ENCODE measurements at places on chromosomes 11 and 22.

- peak; percentile 69 for DNase-seq
Measured at GRCh38 chr11:117872420-117872961, 4.0 kb downstream of the FXYD6 start.

DNA sequence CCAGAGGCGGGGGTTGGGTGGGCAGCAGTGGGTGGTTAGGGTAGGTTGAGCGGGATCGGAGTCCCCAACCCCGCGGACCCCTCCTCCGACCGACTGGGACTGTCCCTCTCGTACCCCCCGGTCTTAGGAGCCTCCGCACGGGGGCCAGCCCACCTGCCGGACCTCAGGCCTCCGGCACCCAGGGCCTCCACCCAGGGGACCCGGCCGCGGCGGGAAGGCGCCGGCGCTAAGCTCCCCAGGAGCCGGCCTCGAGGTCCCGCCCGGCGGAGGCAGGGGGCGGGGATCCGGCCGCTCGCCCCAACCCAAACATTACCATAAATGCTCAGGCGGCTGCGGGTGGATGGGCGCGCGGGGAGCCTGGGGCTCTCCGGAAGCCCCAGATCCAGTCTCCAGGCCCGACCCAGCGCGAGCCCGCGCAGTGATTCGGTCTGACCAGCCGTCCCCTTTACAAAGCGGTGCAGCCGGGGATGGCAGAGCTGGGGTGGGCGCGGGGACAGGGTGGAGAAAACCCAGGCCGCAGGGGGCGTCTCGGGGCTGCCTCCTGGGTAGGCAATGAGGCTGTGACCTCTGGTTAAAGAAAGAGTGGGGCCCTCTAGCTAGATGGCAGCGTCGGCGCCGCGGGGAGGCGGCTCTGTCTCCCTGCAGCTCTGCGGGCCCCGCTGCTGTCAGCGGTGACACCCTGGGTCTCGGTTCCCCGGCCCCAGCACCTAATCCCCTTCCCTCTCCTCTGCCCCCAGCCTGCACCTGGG is 4.0 kb upstream of the MCAM start:
- peak; percentile 85 for DNase-seq

DNA sequence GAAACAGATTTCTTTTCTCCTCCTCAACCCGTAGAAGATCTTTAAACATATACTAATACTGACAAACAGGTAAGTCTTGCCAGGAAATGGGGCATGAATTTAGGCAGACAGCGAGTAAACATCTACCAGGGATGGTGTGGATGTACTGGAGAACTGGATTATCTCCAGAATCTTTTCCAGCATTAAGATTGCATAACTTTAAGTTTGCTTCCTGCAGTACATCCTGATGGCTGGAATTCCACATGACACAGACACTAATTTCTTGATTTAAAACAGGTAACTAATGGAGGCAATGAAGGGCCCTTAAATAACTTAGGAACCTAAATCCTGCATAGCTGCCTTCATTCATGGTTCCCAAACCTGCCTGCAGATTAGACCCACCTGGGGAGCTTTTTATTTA is 40.7 kb downstream of the JHY start:
- DNase-seq = no peak

GRCh38 chr22:31635638-31636306 is 26.2 kb downstream of the PISD start:
- no peak for DNase-seq

DNA sequence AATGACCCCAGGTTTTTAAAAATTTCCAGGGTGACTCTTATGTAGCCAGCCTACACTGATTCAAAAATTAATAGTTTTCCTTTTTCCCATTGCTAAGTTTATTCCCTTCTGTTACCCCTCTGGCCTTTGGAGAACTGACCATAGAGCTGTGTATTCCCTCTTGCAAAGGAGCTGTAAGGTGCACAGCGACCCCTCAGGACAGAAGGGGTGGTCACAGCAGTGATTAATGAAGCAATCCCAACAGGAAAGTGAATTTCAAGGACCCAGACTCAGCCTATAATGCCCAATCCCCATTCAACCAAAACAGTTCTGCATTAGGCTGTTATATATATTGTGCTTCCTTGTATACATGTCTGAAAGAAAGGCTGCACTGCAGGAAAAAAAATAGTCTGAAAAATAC is 147.1 kb downstream of the WT1 start:
- DNase-seq = no peak

DNA sequence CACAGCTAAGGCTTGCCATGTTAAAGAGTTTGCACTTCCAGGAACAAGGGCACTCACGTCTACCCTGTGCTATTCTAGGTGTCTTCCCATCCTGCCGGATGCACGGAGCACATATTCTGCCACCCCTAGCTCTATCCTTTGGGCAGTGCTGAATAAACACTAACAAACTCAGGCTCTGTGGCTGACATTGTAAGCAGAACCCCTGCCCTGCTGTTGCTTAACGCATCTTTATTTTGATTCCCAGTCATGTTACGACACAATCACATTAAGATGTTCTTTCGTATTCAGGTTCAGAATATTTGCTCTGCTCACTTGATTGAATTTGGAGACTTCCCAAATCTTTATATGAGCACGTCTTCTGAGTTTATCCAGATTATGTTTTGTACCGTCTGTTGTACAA is 3.7 kb upstream of the HDHD5 start:
- DNase-seq = no peak

GRCh38 chr22:46511151-46512038 is 26.0 kb downstream of the CELSR1 start:
- DNase-seq = no peak

- no peak for DNase-seq
Measured at GRCh38 chr11:59616396-59616982, 915 bp upstream of the OSBP start.

DNA sequence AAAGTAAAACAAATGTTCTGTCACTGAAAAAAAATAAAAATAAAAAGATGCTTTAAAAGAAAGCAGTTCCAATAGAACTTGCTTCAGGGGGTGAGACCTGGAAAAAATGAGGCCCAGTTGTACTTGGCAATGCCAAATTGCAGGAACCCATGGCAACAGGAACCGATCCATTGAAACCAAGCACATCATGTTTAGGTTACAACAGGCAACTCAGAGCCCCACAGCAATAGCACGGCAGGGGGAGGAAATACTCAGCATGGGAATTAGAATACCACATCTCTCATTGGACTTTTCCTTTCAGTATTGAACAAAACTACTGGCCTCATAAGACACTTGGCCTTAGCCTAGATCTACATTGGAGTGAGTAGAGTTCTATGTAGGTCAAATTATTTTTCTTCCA is 84.3 kb downstream of the MSANTD4 start:
- no peak for DNase-seq

DNA sequence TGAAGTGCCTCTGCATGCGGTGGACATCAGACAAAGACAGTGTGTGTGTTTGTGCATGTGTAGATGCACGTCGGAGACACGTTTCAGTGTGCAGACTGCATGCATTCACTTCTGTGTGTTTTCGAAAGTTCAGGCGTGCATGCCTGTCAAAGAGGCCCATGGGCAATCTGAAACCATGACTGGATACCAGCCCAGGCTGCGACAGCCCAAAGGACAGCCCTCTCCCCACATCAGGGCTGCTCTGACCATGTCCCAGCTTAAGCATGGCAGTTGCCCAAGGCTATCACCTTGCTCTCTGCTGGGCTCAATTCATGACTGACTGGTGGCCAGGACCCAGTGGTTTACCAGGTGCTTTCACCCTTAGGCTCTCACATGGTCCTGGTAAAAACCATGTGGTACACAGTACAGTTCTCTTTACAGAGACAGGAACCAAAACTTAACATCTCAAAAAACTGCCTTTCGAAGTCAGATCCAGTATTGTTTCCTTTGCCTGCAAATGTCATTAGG is 423.7 kb upstream of the CADM1 start:
- DNase-seq = no peak

DNA sequence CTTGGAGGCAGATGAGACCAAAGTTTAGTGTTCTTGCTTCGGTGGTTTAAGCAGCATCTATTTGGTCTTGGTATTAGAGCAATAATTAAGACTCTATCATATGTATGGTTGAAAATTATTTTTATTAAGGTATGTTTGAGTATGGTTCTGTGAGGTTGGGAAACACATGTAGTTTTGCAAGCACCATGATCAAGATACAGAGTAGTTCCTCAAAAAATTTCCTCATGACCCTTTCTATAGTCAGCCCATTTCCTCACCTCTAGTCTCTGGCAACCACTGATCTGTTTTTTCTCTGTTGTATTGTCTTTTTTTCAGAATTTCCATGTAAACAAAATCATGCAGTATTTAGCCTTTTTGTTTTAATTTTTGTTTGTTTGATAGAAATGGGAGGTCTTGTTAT is 18.4 kb downstream of the MTMR3 start:
- DNase-seq = no peak

- no peak for DNase-seq
Measured at GRCh38 chr11:80872116-80872728, 1431.4 kb upstream of the TENM4 start.

GRCh38 chr11:93082900-93083299 is 113.4 kb downstream of the MTNR1B start:
- DNase-seq = no peak

GRCh38 chr11:36312611-36313472 is 16.8 kb downstream of the PRR5L start:
- no peak for DNase-seq

DNA sequence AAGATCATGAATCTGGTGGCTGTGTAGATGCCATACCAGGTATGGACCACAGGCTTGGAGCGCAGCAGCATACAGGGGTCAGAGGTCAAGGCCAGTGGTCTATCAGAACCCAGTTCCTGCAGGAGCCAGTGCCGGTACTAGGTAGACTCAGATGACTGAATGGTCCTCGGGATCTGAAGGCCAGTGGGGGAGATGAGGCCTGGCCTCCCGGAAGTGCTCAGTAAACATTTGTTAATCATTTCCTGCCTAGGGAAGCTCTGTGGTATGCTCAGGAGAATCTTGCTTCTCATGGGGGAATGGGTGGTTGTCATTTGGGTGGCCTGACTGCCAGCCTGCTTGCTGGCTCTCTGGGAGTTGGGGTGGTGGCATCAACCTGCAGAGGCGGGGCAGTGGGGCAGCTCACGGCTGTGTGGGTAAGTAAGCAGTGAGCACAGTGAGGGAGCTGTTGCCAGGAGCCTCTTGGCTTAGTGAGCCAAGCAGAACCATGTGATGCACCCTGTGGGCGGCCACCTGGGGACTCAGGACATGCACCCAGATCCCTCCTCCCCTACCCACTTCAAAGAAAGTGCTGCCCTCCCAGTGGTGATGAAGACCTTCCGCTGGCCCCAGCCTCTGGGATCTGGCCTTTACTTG is 33.0 kb downstream of the PTPRJ start:
- DNase-seq = no peak

GRCh38 chr11:35047769-35048168 is 91.2 kb upstream of the CD44 start:
- no peak for DNase-seq

DNA sequence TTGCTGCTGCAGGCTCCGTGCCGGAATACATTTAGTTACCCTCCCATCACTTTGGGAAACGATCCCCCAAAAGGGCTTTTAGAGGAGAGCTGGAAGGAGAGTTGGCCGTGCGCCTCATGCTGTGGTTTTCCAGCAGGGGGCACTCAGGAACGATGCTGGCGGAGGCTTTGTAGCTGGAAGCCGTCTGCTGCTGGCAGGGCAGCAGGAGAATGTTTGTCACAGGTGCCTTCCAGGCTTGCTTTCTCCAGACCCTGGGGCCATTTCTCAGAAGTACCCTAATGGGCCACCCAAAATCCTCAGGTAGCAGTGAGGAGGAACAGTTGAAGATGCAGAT is 30.0 kb upstream of the CABP7 start:
- no peak for DNase-seq

- DNase-seq = no peak
Measured at GRCh38 chr11:115133475-115134209, 370.6 kb downstream of the CADM1 start.

- no peak for DNase-seq
Measured at GRCh38 chr11:46105926-46106325, 15.3 kb downstream of the PHF21A start.

GRCh38 chr22:28967969-28968368 is 84.6 kb downstream of the ZNRF3 start:
- no peak for DNase-seq

- DNase-seq = no peak
Measured at GRCh38 chr11:561148-562003, 606 bp downstream of the RASSF7 start.

GRCh38 chr22:43217285-43218030 is 30.5 kb upstream of the TTLL12 start:
- no peak for DNase-seq

- DNase-seq = no peak
Measured at GRCh38 chr11:92253945-92254344, 29.3 kb downstream of the FAT3 start.

GRCh38 chr11:117443266-117444186 is 115.9 kb downstream of the CEP164 start:
- no peak for DNase-seq

DNA sequence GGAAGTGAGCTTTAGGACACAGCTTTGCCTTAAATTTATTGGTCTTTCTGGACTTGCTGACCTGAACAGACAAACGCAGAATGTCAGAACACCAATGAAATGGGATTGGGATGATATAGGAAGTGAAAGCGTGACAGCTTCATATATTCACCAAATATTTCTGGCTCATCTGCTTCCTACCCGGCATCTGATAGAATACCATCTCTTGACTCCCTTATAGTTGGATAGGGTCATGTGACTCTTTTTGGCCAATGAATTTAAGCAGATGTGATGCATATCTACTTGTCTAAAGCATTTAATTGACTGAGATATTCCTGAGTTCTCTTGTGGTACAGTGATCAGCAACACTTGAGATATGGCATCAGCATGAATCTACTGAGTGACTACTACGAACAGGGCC is 2.5 kb upstream of the CAPRIN1 start:
- DNase-seq = no peak

GRCh38 chr11:30436801-30437200 is 113.9 kb downstream of the ARL14EP start:
- DNase-seq = no peak

DNA sequence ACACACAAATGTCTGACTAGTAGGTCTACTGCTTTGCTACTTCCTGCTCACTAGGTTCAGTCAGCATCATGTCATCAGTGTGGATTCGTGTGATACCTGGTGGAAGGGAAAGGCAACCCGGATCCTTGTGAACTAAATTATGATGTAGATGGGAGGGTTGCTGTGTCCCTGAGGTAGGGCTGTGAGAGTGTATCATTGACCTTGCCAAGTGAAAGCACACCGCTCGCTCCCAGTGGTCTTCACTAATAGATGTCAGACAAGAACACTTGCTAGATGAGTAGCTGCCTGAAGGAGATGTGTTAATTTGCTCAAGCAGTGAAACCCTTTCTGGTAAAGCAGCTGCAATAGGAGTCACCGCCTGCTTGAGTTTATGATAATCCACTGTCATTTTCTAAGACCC is 119.4 kb downstream of the WNT7B start:
- no peak for DNase-seq

DNA sequence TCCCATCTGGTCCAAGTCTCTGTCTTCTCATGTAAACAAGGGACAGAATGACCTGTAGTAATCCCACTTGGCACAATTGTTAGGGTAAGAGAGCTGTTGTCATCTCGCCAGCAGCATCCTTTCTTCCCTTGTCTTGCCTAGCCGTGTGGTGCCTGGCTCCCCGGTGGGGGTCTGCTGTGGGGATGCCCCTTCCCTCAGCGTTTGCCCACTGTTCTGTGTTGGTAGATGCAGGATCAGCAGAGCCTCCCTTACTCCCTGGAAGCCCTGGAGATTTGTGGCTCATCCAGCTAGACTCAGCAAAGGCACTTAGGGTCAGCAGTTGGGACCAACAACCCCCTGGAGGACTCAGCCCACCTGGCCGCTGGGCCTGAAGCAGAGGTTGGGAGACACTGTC is 13.0 kb downstream of the ACO2 start:
- DNase-seq = no peak

- DNase-seq = no peak
Measured at GRCh38 chr22:42432818-42433217, 615 bp upstream of the NFAM1 start.
